Head of caudate nucleus (tissue), 42 donors: ENCODE measurements at places on chromosomes 7 and 10.

- no peak for DNase-seq
Observed at GRCh38 chr10:72285972-72286521, 12.3 kb downstream of the DDIT4 start.

DNA sequence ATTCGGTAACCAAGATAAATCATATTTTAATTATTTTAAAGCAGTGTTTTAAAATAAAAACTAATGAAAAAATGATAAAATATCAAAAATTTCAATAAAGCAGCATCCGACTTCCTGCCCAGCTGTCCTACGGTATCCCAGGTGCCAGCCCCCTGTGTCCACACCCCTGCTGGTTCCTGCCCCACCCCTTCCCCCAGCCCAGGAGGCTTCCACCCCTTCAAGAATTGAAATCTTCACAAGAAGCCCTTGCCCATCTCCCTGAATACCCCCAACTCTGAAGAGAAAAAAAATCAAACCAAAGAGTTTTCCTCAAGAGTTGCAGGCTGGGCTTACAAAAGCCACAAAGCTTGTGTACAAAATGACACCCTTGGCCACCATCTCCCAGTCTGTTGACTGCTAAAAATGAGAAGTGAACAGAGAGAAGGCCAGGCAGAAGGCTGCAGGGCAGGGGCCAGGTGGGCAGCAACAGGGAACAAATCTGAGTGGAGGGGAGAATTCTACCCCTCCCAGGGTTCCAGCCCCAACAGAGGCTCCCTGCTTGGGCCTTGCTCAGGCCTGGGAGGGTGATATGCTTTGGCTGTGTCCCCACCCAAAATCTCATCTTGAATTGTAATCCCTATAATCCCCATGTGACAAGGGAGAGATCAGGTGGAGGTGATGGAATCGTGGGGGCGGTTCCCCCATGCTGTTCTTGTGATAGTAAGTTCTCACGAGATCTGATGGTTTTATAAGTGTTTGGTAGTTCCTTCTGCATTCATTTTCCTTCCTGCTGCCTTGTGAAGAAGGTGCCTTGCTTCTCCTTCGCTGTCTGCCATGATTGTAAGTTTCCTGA, 14.5 kb downstream of the GPRIN2 start:
- DNase-seq = peak; percentile 8

GRCh38 chr7:116525298-116525912, 569 bp downstream of the CAV1 start:
- DNase-seq = peak; percentile 11

GRCh38 chr7:64951250-64951848, 39.5 kb downstream of the ZNF117 start:
- no peak for DNase-seq

- DNase-seq = no peak
Observed at GRCh38 chr7:46663025-46663424, 742.0 kb upstream of the IGFBP3 start.

DNA sequence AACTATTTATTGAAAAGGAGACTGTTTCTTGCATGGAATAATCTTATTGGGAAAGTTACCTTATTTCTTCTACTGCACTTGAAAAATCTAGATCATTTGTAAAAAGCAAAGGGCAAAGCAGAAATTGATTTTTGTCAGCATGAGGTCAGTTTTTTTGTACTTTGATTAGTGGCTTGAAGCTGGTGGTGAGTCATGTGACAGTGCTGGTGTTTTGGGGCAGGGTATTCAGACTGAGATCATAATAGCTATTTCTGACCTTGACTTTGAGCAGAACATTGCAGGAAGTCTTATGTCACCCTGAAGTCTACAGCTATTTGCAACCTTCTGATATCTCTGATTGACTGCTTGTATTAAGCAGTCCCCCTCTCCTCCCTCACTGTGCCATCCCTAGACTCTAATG, 66.3 kb upstream of the SORCS3 start:
- DNase-seq = no peak

- DNase-seq = no peak
Observed at GRCh38 chr7:2106440-2106839, 126.3 kb downstream of the MAD1L1 start.

- peak; percentile 88 for DNase-seq
Observed at GRCh38 chr10:98309366-98310355, 41.7 kb upstream of the LOXL4 start.

DNA sequence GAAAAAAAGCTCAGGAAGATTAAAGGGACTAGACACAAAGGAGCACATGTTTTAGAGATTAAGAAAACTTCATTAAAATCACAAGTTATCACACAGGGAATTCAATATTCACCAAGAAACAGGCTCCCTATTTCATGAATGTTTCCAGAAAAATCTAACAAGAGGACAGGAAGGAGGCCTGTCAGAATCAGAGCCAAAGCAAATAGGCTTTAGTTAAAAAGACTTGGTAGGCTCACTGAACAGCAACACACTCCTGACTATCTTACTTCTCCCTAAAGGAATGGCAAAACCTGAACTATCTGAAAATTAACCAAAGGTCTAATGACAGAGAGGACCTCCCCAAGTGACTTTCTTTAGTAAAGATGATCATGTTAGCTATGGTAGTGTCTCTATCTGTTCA, 188.3 kb upstream of the MEOX2 start:
- DNase-seq = no peak

DNA sequence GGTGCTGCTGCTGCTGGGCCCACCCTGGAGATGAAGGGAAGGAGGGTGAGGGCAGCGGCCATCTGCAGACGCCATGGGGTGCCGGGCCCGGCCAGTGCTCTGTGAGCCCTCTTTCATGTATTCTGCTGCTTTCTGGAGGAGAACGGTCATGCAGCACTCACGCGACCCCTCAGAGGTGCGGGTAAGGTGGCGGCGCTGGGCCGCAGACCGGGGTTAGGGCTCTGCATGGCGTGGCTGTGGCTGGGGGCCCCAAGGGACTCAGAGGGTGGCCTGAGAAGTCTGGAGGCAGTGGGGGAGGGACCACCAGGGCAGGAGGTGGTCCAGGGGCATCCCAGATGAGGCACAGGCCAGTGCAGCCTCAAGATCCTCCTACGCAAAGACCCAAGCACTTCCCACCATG, 275.5 kb downstream of the ELFN1 start:
- DNase-seq = no peak

- DNase-seq = no peak
Observed at GRCh38 chr10:10865303-10865702, 152.4 kb upstream of the CELF2 start.

- DNase-seq = no peak
Observed at GRCh38 chr7:47652591-47652990, 70.7 kb upstream of the TNS3 start.

DNA sequence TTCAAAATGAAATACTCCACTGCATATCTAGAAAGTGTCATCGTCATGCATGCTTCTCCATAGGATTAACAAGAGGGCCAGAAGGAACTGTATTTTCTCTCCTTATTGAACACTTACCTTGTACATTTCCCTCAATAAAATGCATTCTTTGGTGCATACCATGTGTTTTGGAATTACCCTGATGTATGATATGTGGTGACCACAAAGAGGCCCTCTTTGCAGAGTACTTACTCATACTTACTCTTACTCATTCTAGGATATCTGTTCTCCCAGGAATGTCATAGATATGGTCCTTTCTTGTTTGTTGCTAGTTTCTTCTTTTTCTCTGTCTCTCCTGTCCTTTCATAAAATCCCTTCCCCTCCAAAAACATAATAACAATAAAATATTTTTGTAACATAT, 1087.1 kb upstream of the POT1 start:
- no peak for DNase-seq

DNA sequence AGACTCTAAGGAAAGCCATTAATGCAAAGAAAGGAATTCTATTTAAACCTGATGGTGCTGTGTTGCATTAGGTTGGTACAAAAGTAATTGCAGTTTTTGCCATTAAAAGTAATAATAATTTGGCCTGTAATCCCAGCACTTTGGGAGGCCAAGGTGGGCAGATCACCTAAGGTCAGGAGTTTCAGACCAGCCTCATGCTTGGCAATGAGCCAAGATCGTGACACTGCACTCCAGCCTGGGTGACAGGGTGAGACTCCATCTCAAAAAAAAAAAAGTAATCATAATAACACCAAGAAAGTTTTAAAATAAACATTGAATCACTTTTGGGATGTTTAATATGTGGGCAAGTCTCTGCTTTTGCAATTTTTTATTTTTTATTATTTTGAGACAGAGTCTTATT, 107.3 kb upstream of the FRMD4A start:
- no peak for DNase-seq

GRCh38 chr10:14667280-14667679, 107.4 kb downstream of the FAM107B start:
- DNase-seq = no peak

DNA sequence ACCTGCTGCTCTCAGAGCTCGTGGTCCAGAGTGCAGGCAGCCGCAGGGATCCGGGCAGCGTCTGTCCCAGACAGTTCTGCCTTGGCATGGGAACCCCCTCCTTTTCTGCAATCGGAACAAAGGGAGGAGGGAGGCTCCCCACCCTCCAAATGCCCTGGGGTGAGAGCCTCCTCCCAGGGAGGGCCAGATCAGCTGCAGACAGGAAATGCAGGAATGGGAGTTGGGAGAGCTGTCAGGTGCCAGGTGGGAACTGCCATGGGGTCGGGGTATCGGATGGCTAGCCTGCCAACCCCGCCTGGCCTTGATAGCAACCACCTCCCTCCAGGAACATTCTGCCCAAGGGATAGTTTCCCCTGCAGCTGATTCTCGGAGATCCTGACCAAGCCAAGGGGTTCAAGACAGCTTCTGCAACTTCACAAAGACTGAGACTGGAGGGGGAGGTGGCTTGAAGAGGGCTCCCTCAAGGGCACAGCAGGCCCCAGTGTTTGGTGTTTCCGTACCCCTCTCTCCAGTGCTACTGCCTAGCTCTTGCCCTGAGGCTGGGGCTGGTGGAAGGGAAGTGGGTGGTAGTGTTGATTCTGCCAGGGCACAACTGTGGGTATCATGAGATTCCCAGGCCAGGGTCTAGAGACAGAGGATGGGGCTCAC, at the start of gene CALML5:
TSS of gene CALML5 (minus strand) at position 78 of the 648 bp plus-strand sequence. CDS start 132 bp downstream, outside the sequence.
- no peak for DNase-seq

DNA sequence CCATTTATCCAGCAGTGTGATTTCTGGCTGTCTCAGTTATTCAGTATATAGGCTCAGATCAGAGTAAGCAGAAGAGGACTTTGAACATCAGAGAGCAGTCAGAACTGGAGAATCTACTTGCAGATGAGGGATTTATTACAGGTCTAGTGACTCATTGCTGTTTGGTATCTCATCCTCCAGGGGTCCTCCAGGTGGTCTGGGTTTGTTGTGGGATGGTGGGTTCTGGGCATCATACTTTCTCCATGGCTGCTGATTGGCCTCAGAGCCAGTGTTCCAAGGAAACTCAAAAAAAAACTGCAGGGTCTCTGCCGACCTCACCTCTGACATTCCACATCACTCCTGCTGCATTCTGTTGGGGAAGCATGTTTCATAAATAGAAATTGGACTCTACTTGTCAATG, 214.8 kb downstream of the CNTNAP2 start:
- DNase-seq = no peak

- DNase-seq = no peak
Observed at GRCh38 chr10:80612261-80612660, 74.6 kb downstream of the SH2D4B start.

GRCh38 chr7:42338231-42338915, 101.4 kb upstream of the GLI3 start:
- no peak for DNase-seq

DNA sequence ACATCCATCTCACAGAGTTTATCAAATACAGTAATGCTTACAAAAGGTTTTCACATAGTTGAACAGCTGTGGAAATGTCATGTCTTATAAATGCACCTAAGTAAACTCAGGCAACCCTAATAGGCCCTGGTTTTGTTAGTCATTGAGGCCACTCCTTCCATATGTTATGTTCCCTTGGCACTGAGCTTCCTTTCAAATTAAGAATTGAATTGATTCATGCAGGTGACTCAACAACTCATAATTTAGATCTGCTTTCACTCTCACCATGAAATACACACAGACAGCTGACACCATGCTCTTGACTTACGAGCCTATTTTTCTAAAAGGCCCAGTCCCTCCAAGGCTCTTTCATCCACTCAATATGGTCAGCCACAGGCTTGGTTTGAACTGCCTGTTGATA, 476.9 kb downstream of the KCNMA1 start:
- DNase-seq = no peak

- DNase-seq = no peak
Observed at GRCh38 chr10:130809181-130809580, 502.3 kb downstream of the TCERG1L start.

GRCh38 chr10:86345859-86346798, 20.5 kb downstream of the GRID1 start:
- DNase-seq = no peak

- DNase-seq = no peak
Observed at GRCh38 chr10:98135222-98135899, 904 bp downstream of the R3HCC1L start.

DNA sequence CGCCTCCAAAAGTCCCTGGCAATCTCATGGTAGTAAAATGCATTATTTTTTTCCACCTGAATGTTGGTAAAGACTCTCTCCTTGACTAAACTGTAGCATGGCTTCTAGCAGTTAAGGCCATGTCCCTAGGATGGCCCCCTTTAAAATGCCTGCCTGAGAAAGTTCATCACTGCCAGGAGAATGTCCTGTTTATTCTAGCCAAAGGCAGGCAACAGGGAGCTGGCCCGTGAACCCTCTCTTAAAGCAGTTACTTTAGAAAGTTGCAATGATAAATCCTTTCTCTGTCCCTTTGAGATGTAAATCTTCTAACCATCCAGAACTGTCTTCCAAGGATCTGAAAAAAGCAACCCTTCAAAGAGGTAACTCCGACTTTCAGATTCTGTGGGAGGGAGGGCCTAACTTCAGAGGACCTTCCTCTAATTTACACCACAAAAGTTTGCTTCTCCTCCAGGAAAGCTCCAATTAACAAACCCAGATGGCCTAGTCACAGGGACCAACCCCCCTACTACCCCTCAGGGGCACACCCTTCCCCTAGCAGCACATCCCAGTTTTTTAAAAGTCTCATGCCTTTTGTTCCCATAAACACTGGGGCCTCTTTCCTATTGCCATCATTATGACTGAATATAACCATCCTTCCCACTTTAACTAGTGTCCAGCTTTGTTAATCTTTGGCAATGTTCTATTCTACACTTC, 5.5 kb downstream of the DNTT start:
- DNase-seq = no peak

- DNase-seq = no peak
Observed at GRCh38 chr7:135920478-135920877, 56.7 kb downstream of the MTPN start.

- no peak for DNase-seq
Observed at GRCh38 chr10:113019692-113020474, 69.8 kb downstream of the TCF7L2 start.

DNA sequence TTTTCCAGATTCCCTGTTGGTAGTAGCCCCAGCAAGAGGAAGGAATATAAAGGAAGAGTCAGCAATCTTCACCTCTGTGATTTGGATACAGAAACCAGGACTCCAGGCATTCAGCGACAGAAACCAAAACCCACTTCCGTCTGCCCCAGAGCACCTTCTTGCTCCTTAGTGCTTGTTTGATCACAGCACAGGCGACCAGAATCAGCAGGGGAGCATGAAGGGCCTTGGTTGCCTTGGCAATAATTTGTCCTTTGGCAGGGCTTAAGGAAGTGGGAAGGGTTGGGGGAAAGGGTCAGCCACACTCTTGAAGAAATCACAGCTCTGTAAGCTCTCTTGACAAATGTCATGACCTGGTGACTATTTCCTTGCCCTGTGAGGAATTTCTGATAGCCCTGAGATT, 379.6 kb downstream of the OTUD1 start:
- no peak for DNase-seq
